Glutamatergic neuron (in vitro differentiated cells): ENCODE measurements at places on chromosomes 3 and 15. TPM values are rescaled to one million over a fixed set of nuclear protein-coding genes. Genes with fewer than 3 reads are reported as not detected.

GRCh38 chr15:89308236-89308635 is 26.4 kb downstream of the POLG start:
- DNase-seq = no peak

GRCh38 chr3:171553086-171553485 is 92.9 kb upstream of the TNIK start:
- DNase-seq = no peak

DNA sequence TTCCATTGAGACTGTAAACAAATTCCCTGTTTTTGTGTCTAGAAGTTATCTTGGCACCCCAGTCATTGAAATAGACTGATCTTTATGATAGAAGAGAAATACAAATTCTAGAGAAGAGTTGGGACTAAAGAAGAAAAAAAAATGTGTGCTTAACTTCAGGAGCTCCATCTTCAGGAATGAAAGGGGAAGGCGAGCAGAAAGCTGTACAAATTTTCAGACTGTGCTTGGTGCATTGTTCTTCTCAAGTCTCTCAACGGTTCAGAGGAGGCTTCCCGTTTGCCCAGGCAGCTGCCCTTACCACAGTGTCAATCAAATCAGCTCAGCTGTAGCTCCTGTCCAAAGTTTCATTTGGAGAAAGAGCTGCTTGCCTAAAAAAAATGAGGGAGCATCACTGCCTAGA is 41.7 kb downstream of the OXSM start:
- no peak for DNase-seq

Gene PCOLCE2
- 33.4 TPM for total RNA-seq

- no peak for DNase-seq
Observed at GRCh38 chr15:62841891-62842559, 200.5 kb upstream of the TPM1 start.

DNA sequence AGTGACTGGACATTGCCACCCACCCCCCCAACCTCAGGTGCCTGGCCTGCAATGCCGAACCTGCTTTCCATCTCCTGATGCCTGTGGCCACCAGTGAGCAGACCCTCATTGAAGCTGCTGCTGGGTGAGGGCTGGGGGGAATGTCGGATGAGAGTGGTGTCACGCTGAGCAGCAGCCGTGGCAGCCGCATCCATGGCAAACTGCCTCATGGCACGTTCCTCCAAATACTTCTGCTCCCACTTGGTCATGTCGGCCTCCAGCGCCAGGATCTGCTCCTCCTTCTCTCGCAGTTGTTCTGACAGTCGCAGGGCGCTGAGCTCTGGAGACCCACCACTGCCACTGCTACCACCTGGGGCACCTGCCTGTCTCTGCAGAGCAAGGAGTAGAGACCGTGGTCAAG is 14.2 kb downstream of the AMOTL2 start:
- no peak for DNase-seq

Gene PDIA5
- total RNA-seq = 49.4 TPM

DNA sequence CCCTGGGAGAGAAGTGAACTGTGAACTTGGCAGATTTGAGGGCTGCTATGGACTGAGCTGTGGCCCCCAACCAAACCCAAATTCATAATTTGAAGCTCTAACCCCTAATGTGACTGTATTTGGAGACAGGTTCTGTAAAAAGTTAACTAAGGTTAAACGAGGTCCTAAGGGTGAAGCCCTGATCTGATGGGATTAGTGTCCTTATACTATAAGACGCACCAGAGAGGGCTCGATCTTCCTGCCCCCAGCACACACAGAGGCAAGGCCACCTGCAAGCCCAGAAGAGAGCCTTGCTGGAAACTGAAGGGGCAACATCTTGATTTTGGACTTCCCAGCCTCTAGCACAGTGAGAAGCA is 34.0 kb downstream of the TKT start:
- DNase-seq = no peak
